HFFc6 (cell line): ENCODE measurements at places on chromosomes 7 and 10. TPM values are rescaled to one million over a fixed set of nuclear protein-coding genes. Genes with fewer than 3 reads are reported as not detected.

- peak; percentile 73 for DNase-seq
- peaks cover 20% of the 10 kb centered on the region for H3K36me3 ChIP-seq
- H3K27ac ChIP-seq, result peak overlapping the region; percentile 90
- H3K27me3 ChIP-seq, result no peaks in the 10 kb centered on the region
- peaks cover 44% of the 10 kb centered on the region for H3K4me1 ChIP-seq
Measured at GRCh38 chr7:44461387-44461786, 29.1 kb downstream of the NUDCD3 start.

- no peak for DNase-seq
Measured at GRCh38 chr7:36994456-36995112, 270.3 kb upstream of the AOAH start.

DNA sequence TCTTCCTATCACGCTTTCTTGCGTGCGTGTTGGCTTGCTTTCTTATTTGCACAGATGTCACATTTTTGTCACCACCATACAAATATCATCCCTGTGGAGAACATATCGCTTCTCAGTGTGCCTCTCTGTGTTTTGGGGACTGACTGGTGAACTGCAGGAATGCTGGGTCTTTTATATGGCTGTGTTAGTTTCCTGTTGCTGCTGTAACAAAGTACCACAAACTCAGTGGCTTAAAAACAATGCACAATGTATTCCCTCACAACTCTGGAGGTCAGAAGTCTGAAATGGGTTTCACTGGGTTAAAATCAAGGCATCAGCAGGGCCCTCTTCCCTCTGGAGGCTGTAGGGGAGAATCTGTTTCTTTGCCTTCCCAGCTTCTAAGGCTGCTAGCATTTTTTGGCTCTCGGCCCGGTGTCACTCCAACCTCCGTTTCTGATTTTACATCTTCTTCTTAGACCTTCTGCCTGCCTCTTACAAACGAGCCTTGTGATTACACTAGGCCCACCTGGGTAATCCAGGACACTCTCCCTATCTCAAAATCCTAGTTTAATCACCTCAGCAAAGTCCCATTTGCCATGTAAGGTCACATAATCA lies 82.0 kb downstream of the LRMDA start:
- H3K4me3 ChIP-seq, result no peak overlapping the region
- peaks cover 2% of the 10 kb centered on the region for H3K27me3 ChIP-seq
- H3K36me3 ChIP-seq, result no peaks in the 10 kb centered on the region
- no peaks in the 10 kb centered on the region for H3K4me1 ChIP-seq
- H3K27ac ChIP-seq, result no peak overlapping the region

DNA sequence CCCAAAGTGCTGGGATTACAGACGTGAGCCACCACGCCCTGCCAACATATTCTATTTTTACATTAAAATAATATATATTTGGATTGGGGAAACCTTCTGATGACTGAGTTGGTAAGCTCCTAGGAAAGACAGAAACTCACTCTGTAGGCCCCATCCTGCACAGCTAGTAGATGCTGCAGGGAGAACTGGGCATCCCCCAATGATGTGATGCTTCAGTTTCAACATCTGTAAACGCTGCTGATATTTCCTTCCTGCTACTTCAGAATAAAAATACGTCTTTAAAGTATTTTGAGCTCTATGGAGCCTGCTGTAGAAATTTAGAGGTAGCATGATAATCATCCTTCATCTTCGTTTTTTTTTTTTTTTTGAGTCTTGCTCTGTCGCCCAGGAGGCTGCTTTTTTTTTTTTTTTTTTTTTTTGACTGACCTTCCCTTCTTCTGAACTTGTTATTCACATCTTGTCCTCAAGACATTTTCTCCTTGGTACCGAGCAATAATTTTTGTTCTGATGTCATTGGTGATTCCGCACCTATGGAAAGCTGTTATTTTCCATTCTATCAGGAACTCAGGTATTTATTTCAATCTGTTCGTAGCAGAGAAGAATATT lies 21.8 kb upstream of the INPP5F start:
- no peak overlapping the region for H3K27ac ChIP-seq
- H3K4me3 ChIP-seq, result no peak overlapping the region
- peaks cover 8% of the 10 kb centered on the region for H3K27me3 ChIP-seq
- DNase-seq, result no peak
- H3K36me3 ChIP-seq, result peaks cover 10% of the 10 kb centered on the region

ASZ1 gene
- total RNA-seq, result not detected in 3 replicates

GRCh38 chr10:88440541-88440940 lies 142.6 kb downstream of the RNLS start:
- H3K4me1 ChIP-seq, result no peaks in the 10 kb centered on the region
- H3K36me3 ChIP-seq, result 0 out of 2 replicates have a peak, but pooled peaks cover 4% of the 10 kb centered on the region
- no peak overlapping the region for H3K4me3 ChIP-seq
- peaks cover 19% of the 10 kb centered on the region; the same call in 1 of the 2 replicates for H3K27me3 ChIP-seq
- H3K27ac ChIP-seq, result no peak overlapping the region

GIMAP4 gene
- not detected in 2 replicates for total RNA-seq

DNA sequence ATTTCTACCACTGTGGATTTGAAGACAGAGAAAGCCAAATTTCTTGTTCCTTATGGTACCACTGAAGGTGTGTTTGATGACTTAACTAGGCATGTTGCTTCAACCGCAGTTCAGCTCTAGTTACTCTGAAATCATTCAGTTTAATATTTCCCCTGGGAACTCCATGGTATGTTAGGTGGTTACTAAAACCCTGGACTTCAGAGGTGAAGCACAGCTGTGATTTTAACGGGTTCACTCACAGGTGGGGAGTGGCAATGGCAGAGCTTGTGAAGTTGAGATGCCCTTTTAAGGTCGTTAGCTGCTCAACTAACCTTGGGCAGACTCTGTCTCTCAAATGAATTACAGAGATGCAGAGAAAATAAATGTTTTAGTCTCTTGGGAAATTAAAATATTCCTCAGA lies 163.6 kb upstream of the PHYHIPL start:
- no peak overlapping the region for H3K27ac ChIP-seq
- DNase-seq, result no peak
- H3K27me3 ChIP-seq, result peaks cover 9% of the 10 kb centered on the region
- no peak overlapping the region for H3K4me3 ChIP-seq
- no peaks in the 10 kb centered on the region for H3K4me1 ChIP-seq

GRCh38 chr7:150732786-150733481 lies 4.3 kb upstream of the GIMAP5 start:
- H3K36me3 ChIP-seq, result no peaks in the 10 kb centered on the region
- no peak for DNase-seq
- H3K4me3 ChIP-seq, result no peak overlapping the region
- no peak overlapping the region for H3K27ac ChIP-seq
- H3K4me1 ChIP-seq, result no peaks in the 10 kb centered on the region

MTERF1 gene
- total RNA-seq, result 8.1 to 10.5 TPM (median 10.0 TPM) in 3 replicates

CALD1 gene
- total RNA-seq, result 983 to 1,726 TPM (median 1,005 TPM) in 3 replicates

- H3K27ac ChIP-seq, result no peak overlapping the region
- no peak overlapping the region for H3K4me3 ChIP-seq
- H3K27me3 ChIP-seq, result no peaks in the 10 kb centered on the region; the same call in none of the 2 replicates
- peaks cover 19% of the 10 kb centered on the region for H3K4me1 ChIP-seq
Measured at GRCh38 chr7:123674399-123675180, 18.9 kb downstream of the LMOD2 start.

DNA sequence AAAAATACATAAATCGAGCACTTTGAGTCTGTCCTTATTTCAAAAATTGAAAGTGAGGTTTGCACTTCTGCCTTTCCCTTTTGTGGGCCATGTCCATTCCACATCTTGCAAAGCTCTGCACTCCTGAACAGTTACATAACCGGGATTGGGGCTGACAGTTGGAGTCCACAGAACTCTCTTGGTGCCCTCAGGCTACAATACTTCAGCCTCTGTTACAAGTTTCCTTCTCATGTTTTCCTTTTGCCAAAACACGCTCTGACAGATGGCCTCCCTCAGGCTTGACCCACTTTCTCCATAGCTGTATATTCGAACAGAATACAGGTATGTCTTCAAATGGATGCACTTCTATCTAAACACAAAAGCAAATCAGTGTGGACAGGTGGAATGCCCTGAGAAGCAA lies 335.9 kb downstream of the WDR37 start:
- no peaks in the 10 kb centered on the region for H3K36me3 ChIP-seq
- H3K4me1 ChIP-seq, result no peaks in the 10 kb centered on the region
- H3K27ac ChIP-seq, result no peak overlapping the region
- no peak overlapping the region for H3K4me3 ChIP-seq

GRCh38 chr10:118551535-118552100 lies 43.8 kb downstream of the PRLHR start:
- no peak overlapping the region for H3K27ac ChIP-seq
- no peaks in the 10 kb centered on the region for H3K36me3 ChIP-seq
- no peak for DNase-seq
- H3K4me1 ChIP-seq, result no peaks in the 10 kb centered on the region

GRCh38 chr7:134329614-134330346 lies 13.1 kb upstream of the SLC35B4 start:
- no peak overlapping the region for H3K27ac ChIP-seq
- peaks cover under 1% of the 10 kb centered on the region; the same call in 1 of the 2 replicates for H3K36me3 ChIP-seq
- no peak overlapping the region for H3K4me3 ChIP-seq
- H3K27me3 ChIP-seq, result peaks cover 23% of the 10 kb centered on the region
- DNase-seq, result no peak

GRCh38 chr10:11881030-11881476 lies 57.9 kb downstream of the PROSER2 start:
- peaks cover 24% of the 10 kb centered on the region for H3K4me1 ChIP-seq
- H3K27me3 ChIP-seq, result no peaks in the 10 kb centered on the region
- no peaks in the 10 kb centered on the region for H3K36me3 ChIP-seq
- no peak overlapping the region for H3K4me3 ChIP-seq
- H3K27ac ChIP-seq, result no peak overlapping the region
- no peak for DNase-seq

CYP2C18 gene
- total RNA-seq, result not detected in 3 replicates

DNA sequence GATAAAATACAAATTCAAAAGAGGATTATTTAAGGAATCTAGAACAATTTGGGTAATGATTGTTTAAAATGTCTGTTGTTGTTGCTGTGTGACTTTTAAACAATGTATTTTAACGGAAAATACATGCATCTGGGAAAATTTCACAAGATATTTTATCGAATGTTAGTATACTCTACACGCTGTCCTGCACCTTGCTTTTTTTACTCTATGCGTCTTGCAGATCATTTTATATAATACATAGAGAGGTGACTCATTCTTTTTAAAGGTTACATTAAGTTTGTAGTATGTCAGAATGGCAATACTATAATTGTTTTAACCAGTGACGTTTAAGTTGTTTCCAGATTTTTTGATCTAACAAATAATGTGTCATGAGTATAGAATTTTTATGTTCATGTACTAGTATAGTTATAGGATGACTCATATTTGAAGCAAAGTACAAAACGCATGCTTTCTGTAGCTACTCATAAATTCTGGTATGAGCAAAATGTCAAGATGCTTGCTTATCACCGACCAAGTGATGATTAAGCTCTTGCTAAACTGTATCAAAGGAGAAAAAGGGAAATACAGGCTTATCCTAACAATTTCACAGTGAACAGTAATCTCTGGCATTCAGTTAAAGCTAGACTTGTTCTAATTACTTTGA lies 4.9 kb downstream of the DKK1 start:
- peaks cover 57% of the 10 kb centered on the region for H3K36me3 ChIP-seq
- peaks cover 9% of the 10 kb centered on the region for H3K27me3 ChIP-seq
- DNase-seq, result peak; percentile 98
- H3K4me1 ChIP-seq, result peaks cover 67% of the 10 kb centered on the region
- peak overlapping the region; percentile 91 for H3K27ac ChIP-seq
- H3K4me3 ChIP-seq, result peak overlapping the region; percentile 99

- H3K4me1 ChIP-seq, result no peaks in the 10 kb centered on the region
- no peak overlapping the region for H3K4me3 ChIP-seq
- H3K36me3 ChIP-seq, result no peaks in the 10 kb centered on the region
- no peak for DNase-seq
- no peaks in the 10 kb centered on the region; the same call in 1 of the 2 replicates for H3K27me3 ChIP-seq
- H3K27ac ChIP-seq, result no peak overlapping the region
Measured at GRCh38 chr10:107687701-107688100, 523.2 kb upstream of the SORCS1 start.

GRCh38 chr7:82623812-82624211 lies 180.2 kb upstream of the CACNA2D1 start:
- H3K4me3 ChIP-seq, result 0 out of 2 replicates have a peak overlapping the region, but pooled peaks have one; percentile 42
- peak overlapping the region; percentile 66 for H3K27ac ChIP-seq
- no peak for DNase-seq
- peaks cover 5% of the 10 kb centered on the region; the same call in 1 of the 2 replicates for H3K27me3 ChIP-seq
- no peaks in the 10 kb centered on the region for H3K36me3 ChIP-seq

SRRT gene
- total RNA-seq, result 115 to 141 TPM (median 137 TPM) in 3 replicates

GRCh38 chr10:14004536-14004935 lies 326.2 kb downstream of the FRMD4A start:
- H3K36me3 ChIP-seq, result 0 out of 2 replicates have a peak, but pooled peaks cover 8% of the 10 kb centered on the region
- no peak overlapping the region for H3K27ac ChIP-seq
- H3K4me3 ChIP-seq, result no peak overlapping the region

MMP21 gene
- not detected in 3 replicates for total RNA-seq

- H3K27me3 ChIP-seq, result peaks cover 38% of the 10 kb centered on the region
- no peaks in the 10 kb centered on the region for H3K36me3 ChIP-seq
- no peak overlapping the region for H3K4me3 ChIP-seq
- no peak for DNase-seq
- H3K27ac ChIP-seq, result no peak overlapping the region
Measured at GRCh38 chr10:78868048-78868447, 200.7 kb upstream of the ZMIZ1 start.

- H3K27me3 ChIP-seq, result peaks cover 2% of the 10 kb centered on the region; the same call in 1 of the 2 replicates
- H3K4me1 ChIP-seq, result no peaks in the 10 kb centered on the region
- no peak overlapping the region for H3K4me3 ChIP-seq
- H3K36me3 ChIP-seq, result no peaks in the 10 kb centered on the region
- H3K27ac ChIP-seq, result no peak overlapping the region
- no peak for DNase-seq
Measured at GRCh38 chr7:72336382-72336631, 75.8 kb downstream of the CALN1 start.

- peaks cover 2% of the 10 kb centered on the region; the same call in 1 of the 2 replicates for H3K27me3 ChIP-seq
- H3K27ac ChIP-seq, result no peak overlapping the region
- no peaks in the 10 kb centered on the region for H3K36me3 ChIP-seq
- no peak for DNase-seq
- no peak overlapping the region for H3K4me3 ChIP-seq
Measured at GRCh38 chr10:90432866-90433265, 425.0 kb downstream of the HTR7 start.

URGCP gene
- 45.0 and 48.6 TPM in 2 replicates for total RNA-seq

GRCh38 chr10:72044417-72045041 lies 43.8 kb downstream of the SPOCK2 start:
- H3K27me3 ChIP-seq, result peaks cover 3% of the 10 kb centered on the region
- peaks cover 4% of the 10 kb centered on the region; the same call in 1 of the 2 replicates for H3K36me3 ChIP-seq
- no peak overlapping the region for H3K27ac ChIP-seq
- DNase-seq, result no peak
- no peak overlapping the region for H3K4me3 ChIP-seq
- H3K4me1 ChIP-seq, result peaks cover 24% of the 10 kb centered on the region

TAS2R4 gene
- total RNA-seq, result 0.11 to 0.13 TPM (median 0.12 TPM) in 3 replicates

GRCh38 chr10:78302739-78302988 lies 269.0 kb downstream of the RPS24 start:
- peaks cover 36% of the 10 kb centered on the region for H3K4me1 ChIP-seq
- peak overlapping the region; percentile 91 for H3K4me3 ChIP-seq
- peaks cover 12% of the 10 kb centered on the region for H3K36me3 ChIP-seq
- DNase-seq, result no peak
- H3K27me3 ChIP-seq, result no peaks in the 10 kb centered on the region

GRCh38 chr10:33441561-33441960 lies 107.1 kb upstream of the NRP1 start:
- no peaks in the 10 kb centered on the region for H3K36me3 ChIP-seq
- no peaks in the 10 kb centered on the region for H3K27me3 ChIP-seq
- peak; percentile 4 for DNase-seq
- no peak overlapping the region for H3K27ac ChIP-seq
- H3K4me3 ChIP-seq, result no peak overlapping the region

- H3K4me3 ChIP-seq, result no peak overlapping the region
- no peak for DNase-seq
- H3K27ac ChIP-seq, result no peak overlapping the region
- H3K36me3 ChIP-seq, result no peaks in the 10 kb centered on the region
- no peaks in the 10 kb centered on the region for H3K27me3 ChIP-seq
Measured at GRCh38 chr7:96657347-96658021, 52.2 kb downstream of the SEM1 start.
